Peyer's patch (tissue), 4 donors: ENCODE measurements at places on chromosomes 7 and 10. TPM values are rescaled to one million over a fixed set of nuclear protein-coding genes. Genes with fewer than 3 reads are reported as not detected.

DNA sequence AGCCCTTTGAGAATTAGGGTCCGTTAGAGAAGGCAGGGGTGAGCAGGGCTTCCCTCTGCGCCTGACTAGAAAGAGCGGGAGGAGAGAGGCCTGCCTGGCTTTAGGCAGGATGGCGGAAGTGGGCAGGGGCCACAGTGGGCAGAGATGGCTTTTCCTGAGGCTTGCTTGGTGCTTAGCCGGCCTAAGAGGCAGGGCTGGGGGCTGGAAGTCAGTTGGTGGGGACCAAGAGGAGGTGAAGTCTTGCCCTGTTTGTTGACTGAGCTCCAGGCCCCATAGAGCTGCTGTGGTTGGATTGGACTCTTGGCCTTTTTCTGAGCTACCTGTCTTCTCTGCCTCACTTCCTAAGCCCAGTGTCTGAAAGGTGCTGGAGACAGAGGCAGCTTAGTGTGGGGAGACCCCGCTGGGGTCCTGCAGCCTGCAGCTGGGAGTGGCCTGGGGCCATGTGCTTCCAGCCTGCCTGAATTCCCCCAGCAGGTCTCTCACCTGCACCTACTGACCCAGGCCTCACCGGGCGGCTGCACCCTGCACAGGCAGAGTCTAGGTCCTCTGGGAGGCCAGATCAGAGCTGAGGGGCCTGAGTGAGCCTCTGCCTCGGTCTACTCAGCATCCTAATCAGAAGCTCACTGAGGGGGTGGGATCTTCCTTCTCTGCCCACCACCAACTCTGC is 4.8 kb downstream of the FAM241B start:
- H3K4me3 ChIP-seq = no peak overlapping the region
- peak; percentile 11 for DNase-seq
- H3K27ac ChIP-seq = no peak overlapping the region
- no peaks in the 10 kb centered on the region for H3K4me1 ChIP-seq

GRCh38 chr7:133060004-133060403 is 21.9 kb downstream of the CHCHD3 start:
- H3K36me3 ChIP-seq = no peaks in the 10 kb centered on the region
- DNase-seq = no peak
- no peak overlapping the region for H3K27ac ChIP-seq

Gene GJD4
- not detected for total RNA-seq

- H3K27me3 ChIP-seq = no peaks in the 10 kb centered on the region
- no peak overlapping the region for H3K27ac ChIP-seq
- no peaks in the 10 kb centered on the region for H3K36me3 ChIP-seq
- DNase-seq = no peak
Measured at GRCh38 chr7:85600395-85600794, 413.5 kb upstream of the SEMA3D start.

- no peaks in the 10 kb centered on the region for H3K4me1 ChIP-seq
- H3K27ac ChIP-seq = peak within 1 kb of the TSS; percentile 92
- H3K4me3 ChIP-seq = peak within 1 kb of the TSS; percentile 37
Measured at GRCh38 chr10:99532687-99533495, at the start of gene NKX2-3. Gene NKX2-3, plus strand, starts transcription at chr10:99532942. Its CDS starts 190 bp downstream, at chr10:99533132.

DNA sequence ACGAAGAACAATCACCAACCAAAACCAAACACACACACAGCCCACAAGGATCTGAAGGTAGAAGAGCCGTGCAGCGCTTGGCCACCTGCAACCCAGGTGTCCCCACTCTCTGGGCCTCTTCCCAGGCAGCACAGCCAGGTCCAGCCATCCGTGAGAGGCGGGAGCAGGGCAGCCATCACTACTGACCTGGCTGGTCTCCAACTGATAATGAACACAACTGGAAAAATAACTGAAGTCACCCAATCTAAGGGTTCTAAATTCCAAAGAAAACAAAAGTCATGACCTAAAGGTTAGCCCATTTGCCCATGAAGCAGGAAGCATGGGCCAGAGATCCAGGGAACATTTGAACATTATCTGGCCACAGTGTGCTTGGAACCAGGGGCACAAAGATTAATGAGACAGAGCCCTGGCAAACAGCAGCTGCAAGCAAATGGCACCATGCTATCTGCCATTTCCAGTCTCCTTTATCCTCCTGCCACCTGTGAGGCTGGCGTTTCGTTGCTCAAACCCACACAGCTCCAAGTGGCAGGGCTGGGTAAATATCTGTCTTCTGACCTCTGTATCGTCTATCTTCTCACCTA is 207.9 kb downstream of the TNS3 start:
- no peaks in the 10 kb centered on the region for H3K27me3 ChIP-seq
- no peak for DNase-seq
- peaks cover 5% of the 10 kb centered on the region for H3K36me3 ChIP-seq

- H3K27me3 ChIP-seq = no peaks in the 10 kb centered on the region
- no peak overlapping the region for H3K27ac ChIP-seq
- H3K36me3 ChIP-seq = no peaks in the 10 kb centered on the region
- no peak for DNase-seq
- no peak overlapping the region for H3K4me3 ChIP-seq
- H3K4me1 ChIP-seq = no peaks in the 10 kb centered on the region
Measured at GRCh38 chr10:69726850-69727249, 74.9 kb upstream of the COL13A1 start.

GRCh38 chr10:28744069-28744768 is 66.9 kb downstream of the BAMBI start:
- no peak for DNase-seq
- no peaks in the 10 kb centered on the region for H3K4me1 ChIP-seq
- no peak overlapping the region for H3K27ac ChIP-seq
- no peaks in the 10 kb centered on the region for H3K27me3 ChIP-seq
- H3K4me3 ChIP-seq = no peak overlapping the region

DNA sequence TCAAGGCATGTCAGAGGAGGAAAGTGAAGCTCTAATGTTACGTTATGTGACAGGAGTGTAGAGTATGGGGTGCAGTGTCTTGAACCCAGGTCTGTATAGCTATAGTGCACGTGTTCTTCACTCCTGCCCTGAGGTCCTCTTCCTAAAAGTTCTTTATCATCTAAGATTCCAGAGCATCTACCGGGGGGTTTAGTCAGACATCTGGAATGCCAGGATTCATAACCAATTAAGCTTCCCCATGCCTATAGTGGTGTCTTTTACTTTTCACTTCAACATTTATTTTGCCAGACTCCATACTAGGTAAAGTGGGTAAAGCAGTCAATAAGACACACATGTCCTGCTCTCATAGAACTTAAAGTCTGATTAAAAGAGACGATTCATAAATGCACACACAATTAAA is 22.4 kb downstream of the PPP1R3C start:
- no peaks in the 10 kb centered on the region for H3K36me3 ChIP-seq
- H3K4me1 ChIP-seq = no peaks in the 10 kb centered on the region
- no peak for DNase-seq
- H3K27me3 ChIP-seq = no peaks in the 10 kb centered on the region
- no peak overlapping the region for H3K4me3 ChIP-seq

Gene VSIR
- 119 TPM for total RNA-seq

DNA sequence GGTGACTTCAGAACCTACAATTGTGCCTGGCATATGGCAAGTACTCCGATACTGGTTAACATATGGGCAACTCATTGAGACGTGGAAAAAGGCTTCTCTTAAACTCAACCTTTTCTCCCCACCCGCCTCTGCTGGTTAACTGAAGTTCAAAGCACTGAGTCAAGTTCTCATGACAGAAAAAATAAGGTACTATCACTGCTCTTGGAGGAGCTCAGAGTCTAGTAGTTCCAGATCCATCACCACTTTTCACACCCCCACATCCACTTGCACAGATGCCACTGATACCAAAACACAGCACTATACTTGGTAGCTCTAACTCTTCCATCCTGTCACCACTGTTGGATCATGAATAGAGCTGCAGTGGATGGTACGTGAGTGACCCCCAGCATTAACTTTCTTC is 36.2 kb downstream of the CCDC6 start:
- no peaks in the 10 kb centered on the region for H3K27me3 ChIP-seq
- H3K4me1 ChIP-seq = peaks cover under 1% of the 10 kb centered on the region
- DNase-seq = no peak
- no peak overlapping the region for H3K4me3 ChIP-seq
- H3K36me3 ChIP-seq = no peaks in the 10 kb centered on the region

DNA sequence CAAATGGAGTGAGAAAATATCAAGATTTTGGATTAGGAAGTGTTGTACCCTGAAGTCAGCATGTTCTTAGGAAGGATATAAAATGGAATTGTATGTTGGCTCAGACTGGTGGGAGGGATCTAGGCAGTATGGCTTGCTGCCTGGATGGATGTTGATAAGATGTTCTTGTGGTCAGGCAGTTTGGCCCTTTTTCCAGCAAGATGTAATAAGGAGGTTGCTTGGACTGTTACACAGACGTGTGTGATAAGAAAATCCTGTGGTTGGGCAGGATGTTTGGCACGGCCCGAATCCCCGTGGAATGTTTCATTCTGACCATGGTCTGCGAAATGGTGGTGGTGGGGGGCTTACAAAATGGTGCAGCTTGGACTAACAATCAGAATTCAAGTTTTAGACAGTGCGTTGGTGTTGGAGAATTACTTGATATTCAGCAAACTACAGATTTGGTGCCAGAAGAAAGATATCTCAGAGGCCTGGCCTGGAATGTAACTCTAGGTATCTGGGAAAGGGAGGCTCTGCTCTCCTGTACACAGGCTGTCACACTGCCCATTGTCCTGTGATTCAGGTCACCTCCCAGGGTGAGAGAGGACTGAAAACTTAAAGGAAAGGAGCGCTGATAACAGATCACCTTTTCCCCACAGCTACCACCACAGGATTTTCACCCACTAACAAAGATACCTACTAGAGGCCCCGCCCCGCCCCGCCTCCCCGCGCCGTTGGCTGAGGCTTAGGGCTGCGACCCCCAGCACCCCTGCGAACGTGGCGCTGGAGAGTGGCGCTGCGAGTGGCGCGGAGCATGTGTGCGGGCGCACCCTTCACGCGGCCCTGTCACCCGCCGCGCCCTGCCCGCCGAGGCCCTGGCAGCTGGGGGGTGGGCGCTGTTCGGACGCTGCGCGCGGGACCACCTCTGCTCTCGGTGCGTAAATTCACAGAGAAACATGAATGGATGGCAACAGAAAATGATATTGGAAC is 19.3 kb upstream of the ZNF680 start:
- no peak overlapping the region for H3K4me3 ChIP-seq
- H3K27me3 ChIP-seq = no peaks in the 10 kb centered on the region
- no peak overlapping the region for H3K27ac ChIP-seq
- no peaks in the 10 kb centered on the region for H3K36me3 ChIP-seq
- DNase-seq = no peak

DNA sequence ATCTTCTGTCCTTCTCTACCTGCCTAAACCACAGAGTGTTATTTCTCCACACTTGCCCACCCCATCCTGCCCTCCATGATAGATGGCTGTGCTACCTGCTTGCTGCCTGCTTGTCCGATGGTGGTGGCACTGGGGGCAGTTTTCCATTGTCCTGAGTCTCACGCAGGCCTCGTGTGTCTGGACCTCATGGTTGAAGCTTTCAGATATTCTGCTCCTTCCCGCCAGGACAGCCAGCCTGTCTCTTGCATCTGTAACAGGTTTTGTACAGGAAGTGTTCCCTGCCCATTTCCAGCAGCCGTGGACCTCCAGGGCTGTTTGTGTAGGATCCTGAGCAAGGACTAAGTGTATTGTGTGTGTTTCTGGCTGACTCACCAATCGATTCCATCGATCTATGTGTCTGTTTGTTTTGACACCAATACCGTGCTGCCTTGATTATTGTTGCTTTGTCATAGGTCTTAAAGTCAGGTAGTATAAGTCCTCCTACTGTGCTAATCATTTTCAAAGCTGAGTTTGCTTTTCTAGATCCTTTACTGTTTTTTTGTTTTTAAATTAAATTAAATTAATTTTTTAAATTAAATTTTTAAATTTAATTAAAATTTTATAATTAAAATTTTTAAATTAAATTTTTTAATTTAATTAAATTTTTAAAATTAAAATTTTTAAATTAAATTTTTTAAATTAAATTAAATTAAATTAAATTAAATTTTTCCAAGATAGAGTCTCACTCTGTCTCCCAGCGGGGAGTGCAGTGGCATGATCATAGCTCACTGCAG is 8.5 kb downstream of the IL15RA start:
- no peak overlapping the region for H3K27ac ChIP-seq
- peak; percentile 11 for DNase-seq
- no peaks in the 10 kb centered on the region for H3K27me3 ChIP-seq
- H3K36me3 ChIP-seq = no peaks in the 10 kb centered on the region
- H3K4me3 ChIP-seq = no peak overlapping the region

GRCh38 chr10:36888925-36889573 is 236.3 kb upstream of the ANKRD30A start:
- no peak for DNase-seq
- no peak overlapping the region for H3K4me3 ChIP-seq
- H3K36me3 ChIP-seq = no peaks in the 10 kb centered on the region
- no peaks in the 10 kb centered on the region for H3K27me3 ChIP-seq
- no peaks in the 10 kb centered on the region for H3K4me1 ChIP-seq

Gene CDH23
- 3.2 TPM for total RNA-seq

DNA sequence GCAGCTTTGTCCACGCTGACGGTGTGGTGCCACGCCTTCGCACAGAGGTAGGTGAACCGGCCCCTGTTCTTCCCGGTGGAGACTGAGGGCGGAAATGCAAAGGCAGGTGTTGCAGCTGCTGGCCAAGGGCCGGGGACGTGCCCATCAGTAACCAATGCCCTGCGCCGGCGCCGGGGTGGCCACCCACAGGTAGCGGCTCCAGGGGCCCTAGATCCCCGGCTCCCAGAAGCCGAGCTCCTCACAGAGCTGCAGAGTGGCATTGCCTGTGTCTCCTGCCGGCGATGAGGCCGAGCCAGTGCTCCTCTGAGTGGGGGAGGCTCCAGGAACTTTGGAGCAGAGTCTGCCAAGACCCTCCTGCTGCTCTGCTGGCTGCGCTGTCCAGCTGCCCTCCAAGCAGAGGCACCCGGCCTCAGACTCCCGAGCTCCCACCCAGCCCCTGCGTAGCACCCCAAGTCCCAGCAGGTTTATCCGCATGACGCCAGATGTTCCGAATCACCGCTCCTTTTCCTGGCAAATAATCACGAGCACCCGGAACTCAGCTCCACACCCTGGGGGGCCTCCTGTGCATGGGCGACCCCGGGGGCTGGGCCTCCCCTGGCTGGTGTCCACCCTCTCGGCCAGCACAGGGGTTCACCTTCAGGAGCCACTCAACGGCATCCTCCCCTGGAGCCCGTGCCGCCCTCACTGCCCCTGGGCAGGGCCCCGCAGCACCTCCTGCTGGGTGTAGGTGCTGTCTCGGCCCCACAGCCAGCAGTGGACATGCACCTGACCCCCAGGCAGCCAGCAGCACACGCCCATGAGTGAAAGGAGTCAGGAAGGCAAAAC is 22.1 kb downstream of the CFAP46 start:
- no peaks in the 10 kb centered on the region for H3K4me1 ChIP-seq
- H3K36me3 ChIP-seq = no peaks in the 10 kb centered on the region
- H3K4me3 ChIP-seq = no peak overlapping the region
- H3K27ac ChIP-seq = no peak overlapping the region
- H3K27me3 ChIP-seq = no peaks in the 10 kb centered on the region
- no peak for DNase-seq
